ENCODE measurements at places on chromosomes 2 and 18.

- peaks cover 3% of the 10 kb centered on the region for H3K27me3 ChIP-seq
- no peak overlapping the region for H3K27ac ChIP-seq
- H3K4me3 ChIP-seq, result no peak overlapping the region
- no peak for DNase-seq
- no peaks in the 10 kb centered on the region for H3K4me1 ChIP-seq
These were observed 101.7 kb upstream of the RBBP8 start for GRCh38 chr18:22831441-22831904.

DNA sequence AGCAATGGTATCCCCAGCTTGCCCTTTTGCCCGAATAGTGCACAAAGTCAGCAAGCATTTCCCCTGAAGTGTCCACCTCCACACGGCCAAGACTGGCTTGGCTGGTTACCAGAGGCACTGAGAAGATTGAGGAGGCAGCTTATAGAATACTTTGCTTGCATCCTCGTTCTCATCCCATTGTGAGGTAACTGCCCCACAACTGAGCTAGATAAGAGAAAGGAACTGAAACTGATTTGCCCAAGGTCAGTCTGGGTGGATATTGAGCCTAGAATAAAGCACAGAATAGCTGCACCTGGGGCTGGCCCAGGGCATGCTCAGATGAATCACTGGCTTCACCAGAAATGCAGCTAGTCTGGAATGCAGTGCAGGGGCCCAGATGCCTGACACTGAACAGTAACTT, 32.7 kb upstream of the MAP4K3 start:
- peaks cover 6% of the 10 kb centered on the region for H3K4me1 ChIP-seq
- no peaks in the 10 kb centered on the region for H3K27me3 ChIP-seq
- no peak for DNase-seq
- no peak overlapping the region for H3K27ac ChIP-seq

DNA sequence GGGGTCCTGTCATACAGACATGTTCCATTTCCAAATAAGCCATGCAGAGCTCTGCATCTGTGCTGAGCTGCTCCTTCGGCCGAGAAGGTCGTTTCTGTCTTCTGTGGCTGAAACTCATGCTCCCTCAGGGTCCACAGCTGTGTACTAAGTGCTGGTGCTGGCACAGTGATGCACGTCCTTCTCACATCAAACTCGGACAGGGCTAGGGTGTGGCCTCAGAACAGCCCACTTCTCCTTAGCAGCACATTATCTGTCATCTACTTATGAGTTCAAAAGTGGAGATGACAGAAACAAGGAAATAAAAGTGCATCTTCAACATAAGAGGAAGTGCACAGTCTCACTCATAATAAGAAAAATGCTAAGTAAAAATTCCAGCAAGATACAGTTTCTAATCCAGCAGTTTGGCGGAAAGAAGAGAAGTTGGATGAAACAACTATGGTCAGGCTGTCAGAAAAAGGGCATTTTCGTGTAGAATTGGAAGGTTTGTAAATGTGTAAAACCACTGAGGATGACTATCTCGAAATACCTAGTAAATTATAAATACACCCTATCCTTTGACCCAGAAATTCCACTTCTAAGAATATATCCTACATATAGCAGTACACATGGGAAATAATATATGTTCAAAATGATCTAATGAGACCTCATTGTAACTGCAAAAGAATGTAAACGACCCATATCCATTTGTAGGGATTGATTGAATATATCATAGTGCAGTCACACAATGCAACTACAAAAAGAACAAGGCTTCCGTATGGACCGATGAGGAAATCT, 53.7 kb upstream of the APCDD1 start:
- peaks cover 9% of the 10 kb centered on the region for H3K27me3 ChIP-seq
- H3K36me3 ChIP-seq, result no peaks in the 10 kb centered on the region
- H3K4me3 ChIP-seq, result no peak overlapping the region
- DNase-seq, result no peak
- no peaks in the 10 kb centered on the region for H3K4me1 ChIP-seq

DNA sequence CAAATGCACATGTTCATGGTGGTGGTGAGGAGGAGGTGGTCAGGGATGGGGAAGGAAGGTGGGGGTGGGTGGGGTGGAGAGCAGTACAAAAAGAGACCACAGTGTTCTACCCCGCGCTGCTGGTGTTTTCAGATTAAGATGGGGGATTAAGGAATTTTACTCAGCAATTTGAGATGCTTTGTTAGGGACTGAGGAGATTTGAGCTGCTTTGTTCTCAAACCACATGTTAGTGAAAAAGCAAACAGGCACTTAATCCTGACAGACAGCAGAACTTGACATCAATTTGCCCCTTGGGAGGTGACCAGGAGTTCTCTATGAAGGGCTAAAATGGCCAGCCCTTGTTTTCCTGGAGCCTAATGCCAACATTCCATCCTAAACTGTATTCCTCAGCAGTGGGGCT, 244.5 kb downstream of the MEIS1 start:
- no peak for DNase-seq
- no peak overlapping the region for H3K4me3 ChIP-seq
- H3K27ac ChIP-seq, result no peak overlapping the region
- H3K36me3 ChIP-seq, result no peaks in the 10 kb centered on the region

- no peak for DNase-seq
- no peaks in the 10 kb centered on the region for H3K36me3 ChIP-seq
- H3K27ac ChIP-seq, result no peak overlapping the region
- no peaks in the 10 kb centered on the region for H3K4me1 ChIP-seq
These were observed 16.2 kb downstream of the PARD6G start for GRCh38 chr18:80231151-80231550.

DNA sequence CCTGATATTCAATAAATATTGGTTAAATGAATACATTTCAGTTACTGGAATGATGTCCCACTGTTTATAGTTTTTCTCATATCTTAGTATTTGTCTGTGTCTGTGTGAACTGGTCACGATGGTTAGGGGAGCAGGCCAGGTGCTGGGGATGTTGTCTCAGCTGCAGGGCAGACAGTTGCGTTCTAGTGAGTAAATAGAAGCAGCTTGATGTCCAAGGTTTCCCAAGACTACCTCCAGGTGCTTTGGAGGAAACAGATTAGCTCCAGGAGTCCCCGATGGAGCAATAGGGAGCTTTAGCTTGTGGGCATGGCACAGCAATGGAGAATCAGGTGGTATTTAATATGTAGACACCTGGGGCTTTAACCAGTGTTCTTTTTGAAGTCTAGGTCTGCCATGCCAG, 75.5 kb downstream of the GULP1 start:
- no peaks in the 10 kb centered on the region for H3K27me3 ChIP-seq
- no peak overlapping the region for H3K27ac ChIP-seq
- no peak overlapping the region for H3K4me3 ChIP-seq
- H3K4me1 ChIP-seq, result peaks cover 10% of the 10 kb centered on the region

DNA sequence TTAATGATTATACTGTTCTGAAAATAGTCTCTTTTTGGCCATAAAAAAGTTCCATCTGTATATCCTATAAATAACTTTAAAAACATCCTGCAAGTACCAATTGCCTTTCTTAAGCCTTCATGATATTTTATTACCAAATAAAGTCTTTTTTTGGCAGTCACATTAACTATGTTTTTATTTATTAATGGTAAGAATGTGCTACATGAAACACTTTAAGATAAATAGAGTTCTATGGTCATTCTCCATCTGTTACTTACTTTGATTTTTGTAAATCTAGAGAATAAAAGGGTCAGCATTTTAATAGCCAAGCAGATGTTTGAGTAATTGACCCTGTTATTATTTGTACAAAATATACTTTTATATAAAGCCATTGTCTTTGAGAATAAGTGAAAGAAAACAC, 52.6 kb downstream of the LCLAT1 start:
- H3K36me3 ChIP-seq, result no peaks in the 10 kb centered on the region
- no peak overlapping the region for H3K4me3 ChIP-seq
- H3K27me3 ChIP-seq, result no peaks in the 10 kb centered on the region
- no peaks in the 10 kb centered on the region for H3K4me1 ChIP-seq

DNA sequence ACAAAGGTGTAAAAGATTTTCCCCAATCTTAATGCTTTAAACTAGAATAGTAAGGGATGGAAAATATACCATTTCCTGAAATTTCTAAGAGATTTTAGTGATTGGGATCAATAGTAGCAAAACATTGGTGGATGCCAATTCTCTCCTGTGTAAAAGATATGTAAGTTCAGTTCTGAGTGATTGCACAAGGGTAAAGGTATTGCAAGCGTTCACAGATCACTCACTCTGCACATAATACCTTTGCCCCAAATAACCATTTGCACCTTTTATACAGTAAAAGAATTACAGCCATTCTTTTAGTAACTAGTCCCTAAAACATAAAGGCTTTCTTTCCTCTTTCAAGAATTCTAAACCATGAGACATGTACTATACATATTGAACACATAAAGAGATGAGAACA, 13.0 kb upstream of the ZCCHC2 start:
- H3K4me1 ChIP-seq, result peaks cover 7% of the 10 kb centered on the region
- no peaks in the 10 kb centered on the region for H3K36me3 ChIP-seq
- no peak overlapping the region for H3K27ac ChIP-seq
- H3K27me3 ChIP-seq, result no peaks in the 10 kb centered on the region
- DNase-seq, result no peak

DNA sequence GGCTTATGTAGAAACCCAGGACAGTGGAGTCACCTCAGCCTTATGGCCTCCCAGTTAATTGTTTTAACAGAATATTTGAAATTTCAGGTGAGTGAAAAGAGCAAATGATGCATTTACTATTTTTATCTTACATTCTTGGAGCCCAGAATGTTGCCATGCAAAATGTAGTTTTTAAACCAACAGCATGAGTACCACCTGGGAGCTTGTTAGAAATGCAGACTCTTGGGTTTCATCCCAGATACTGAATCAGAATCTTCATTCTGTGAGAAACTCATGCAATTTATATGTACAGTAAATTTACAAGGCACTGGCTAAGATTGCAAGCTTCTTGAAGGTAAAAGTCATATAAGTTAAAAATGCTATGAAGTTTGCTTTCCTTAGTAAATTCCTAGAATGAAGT, 654.5 kb upstream of the CDH2 start:
- no peak overlapping the region for H3K27ac ChIP-seq
- no peaks in the 10 kb centered on the region for H3K4me1 ChIP-seq
- no peaks in the 10 kb centered on the region for H3K27me3 ChIP-seq
- DNase-seq, result no peak
- H3K4me3 ChIP-seq, result no peak overlapping the region

GRCh38 chr18:45166836-45167551, 448.3 kb upstream of the SLC14A2 start:
- H3K27me3 ChIP-seq, result no peaks in the 10 kb centered on the region
- no peak overlapping the region for H3K27ac ChIP-seq
- no peak for DNase-seq

DNA sequence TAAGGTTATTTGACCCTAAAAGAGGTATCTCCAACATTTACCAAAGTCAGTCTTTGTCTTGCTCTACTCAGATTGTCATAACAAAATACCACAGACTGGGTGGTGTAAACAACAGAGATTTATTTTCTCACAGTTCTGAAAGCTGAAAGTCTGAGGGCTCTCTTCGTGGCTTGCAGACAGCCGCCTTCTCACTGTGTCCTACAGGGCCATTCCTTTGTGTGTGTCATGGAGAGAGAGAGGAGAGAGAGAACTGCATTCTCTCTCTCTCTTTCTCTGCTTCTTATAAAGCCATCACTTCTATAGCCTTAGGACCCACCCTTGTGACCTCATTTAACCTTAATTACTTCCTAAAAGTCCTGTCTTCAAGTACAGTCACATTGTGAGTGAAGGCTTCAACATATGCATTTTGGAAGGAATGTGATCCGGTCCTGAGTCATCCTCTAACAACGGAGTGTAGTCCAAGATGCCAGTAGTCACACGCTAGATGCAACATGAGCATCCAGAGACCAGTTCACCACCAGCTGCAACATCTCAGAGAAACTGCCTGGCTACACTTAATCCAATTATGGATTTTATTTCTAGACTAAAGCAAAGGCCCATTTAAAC, 130.2 kb downstream of the CD226 start:
- H3K4me3 ChIP-seq, result no peak overlapping the region
- DNase-seq, result no peak
- no peak overlapping the region for H3K27ac ChIP-seq
- H3K27me3 ChIP-seq, result no peaks in the 10 kb centered on the region

GRCh38 chr2:150485871-150486538, 1.5 kb downstream of the RND3 start:
- H3K4me1 ChIP-seq, result peaks cover 34% of the 10 kb centered on the region
- peaks cover 6% of the 10 kb centered on the region for H3K36me3 ChIP-seq
- DNase-seq, result no peak
- peak overlapping the region; percentile 89 for H3K4me3 ChIP-seq
- H3K27ac ChIP-seq, result peak overlapping the region; percentile 92

Measured in Panc1 (cell line).